ENCODE measurements at places on chromosomes 5 and 9.

- no peak for DNase-seq
Measured at GRCh38 chr5:112374818-112375217, 44.3 kb downstream of the EPB41L4A start.

DNA sequence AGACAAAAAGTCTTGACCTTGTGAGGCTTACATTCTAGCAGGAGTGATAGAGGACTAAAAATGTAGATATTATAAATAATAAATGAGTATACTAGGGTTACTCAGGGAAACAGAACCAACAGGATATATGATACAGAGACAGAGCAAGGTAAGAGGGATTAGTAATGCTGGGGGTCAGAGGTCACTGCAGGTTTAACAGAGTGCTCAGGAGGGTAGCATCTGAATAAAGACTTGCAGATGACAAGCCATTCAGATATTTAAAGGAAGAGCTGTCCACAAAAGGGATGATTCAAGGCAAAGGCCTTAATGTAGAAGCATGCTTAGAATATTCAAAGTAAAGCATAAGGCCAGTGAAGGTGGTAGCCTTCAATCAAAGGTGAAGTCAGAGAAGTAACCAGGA lies 65.6 kb upstream of the SEMA6A start:
- DNase-seq, result no peak

- no peak for DNase-seq
Measured at GRCh38 chr5:95927927-95928723, 33.5 kb downstream of the ELL2 start.

DNA sequence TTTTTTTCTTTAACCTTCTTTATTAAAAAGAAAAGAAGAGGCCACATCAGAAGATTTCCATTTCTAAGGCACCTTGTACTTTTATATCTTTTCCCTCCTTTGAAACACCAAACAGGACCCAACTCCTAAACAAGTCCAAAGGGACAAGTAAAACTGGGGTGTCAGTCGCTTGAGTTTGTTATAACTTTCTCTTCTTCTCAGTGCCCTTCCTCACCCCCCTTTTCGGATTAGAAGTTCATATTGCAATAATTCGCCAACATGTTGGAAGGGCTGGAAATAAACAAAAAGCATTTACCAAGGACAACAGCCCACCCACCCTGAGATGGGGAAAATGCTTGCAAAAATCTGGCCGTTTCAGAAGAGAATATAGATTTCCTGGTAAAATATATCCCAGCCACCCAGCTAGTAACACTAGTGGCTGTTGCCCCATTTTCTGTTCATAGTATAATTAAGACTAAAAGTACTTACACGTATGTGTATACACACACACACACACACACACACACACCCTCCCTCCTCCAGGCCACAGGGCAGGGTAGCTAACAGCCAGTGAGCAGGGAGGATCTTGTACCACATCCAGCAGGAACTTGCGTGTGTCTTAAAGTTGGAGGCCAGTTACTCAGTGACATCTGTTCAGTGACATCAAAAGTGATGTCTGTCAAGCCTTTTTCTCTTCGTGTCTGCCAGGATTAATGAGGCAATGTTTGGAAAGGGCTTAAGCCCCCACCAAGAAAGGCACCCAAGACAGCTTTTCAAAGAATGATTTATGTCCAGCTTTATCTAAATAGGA lies 149.1 kb upstream of the KLF4 start:
- no peak for DNase-seq

GRCh38 chr5:170785416-170785815 lies 1.9 kb downstream of the GABRP start:
- DNase-seq, result no peak

DNA sequence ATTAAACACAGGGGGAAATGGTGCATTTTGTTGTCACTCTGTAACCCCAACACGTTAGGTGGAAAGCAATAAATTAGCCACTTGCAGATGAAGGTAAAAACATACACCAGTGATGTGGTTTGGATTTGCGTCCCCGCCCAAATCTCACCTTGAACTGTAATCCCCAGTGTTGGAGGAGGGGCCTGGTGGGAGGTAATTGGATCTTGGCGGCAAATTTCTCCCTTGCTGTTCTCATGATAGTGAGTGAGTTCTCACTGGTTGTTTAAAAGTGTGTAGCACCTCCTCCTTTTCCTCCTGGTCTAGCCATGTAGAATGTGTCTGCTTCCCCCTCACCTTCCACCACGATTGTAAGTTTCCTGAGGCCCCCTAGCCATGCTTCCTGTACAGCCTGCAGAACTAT lies 17.2 kb downstream of the EPB41L4A start:
- no peak for DNase-seq

Measured in stimulated activated CD8-positive, alpha-beta memory T cell treated with anti-CD3 and anti-CD28 coated beads, Interleukin-2, amount 100 ng/mL, for 1 hour (primary cell).